Bladder microvascular endothelial cell (primary cell): ENCODE measurements at places on chromosomes 13 and 19. TPM values are rescaled to one million over a fixed set of nuclear protein-coding genes. Genes with fewer than 3 reads are reported as not detected.

ZNF541 gene
- 0.49 and 0.50 TPM in 2 replicates for total RNA-seq

B3GNT3 gene
- 0.16 TPM in 1 of 2 replicates, not detected in the other for total RNA-seq

CTXN1 gene
- 2.3 and 4.4 TPM in 2 replicates for total RNA-seq

ZNF433 gene
- total RNA-seq: 1.6 and 2.0 TPM in 2 replicates

MYO1F gene
- 0.13 and 0.16 TPM in 2 replicates for total RNA-seq

COX7A1 gene
- 27.5 and 56.7 TPM in 2 replicates for total RNA-seq

C13orf42 gene
- not detected in 2 replicates for total RNA-seq

ZNF93 gene
- 3.6 and 7.0 TPM in 2 replicates for total RNA-seq

KCNJ14 gene
- under 0.01 and 0.63 TPM in 2 replicates for total RNA-seq

MAMSTR gene
- 0.16 and 0.25 TPM in 2 replicates for total RNA-seq

IGFL4 gene
- total RNA-seq: not detected in 2 replicates

ZFP36 gene
- 0.49 and 1.9 TPM in 2 replicates for total RNA-seq

ZNF77 gene
- total RNA-seq: 5.7 and 5.9 TPM in 2 replicates

TJP3 gene
- total RNA-seq: 0.06 TPM in 1 of 2 replicates, not detected in the other

KASH5 gene
- not detected in 2 replicates for total RNA-seq

IL12RB1 gene
- total RNA-seq: 0.31 and 0.49 TPM in 2 replicates

ERICH6B gene
- not detected in 2 replicates for total RNA-seq

SIGLEC7 gene
- total RNA-seq: not detected in 2 replicates

FLT1 gene
- 28.1 and 63.8 TPM in 2 replicates for total RNA-seq

PLK5 gene
- total RNA-seq: not detected in 2 replicates

PPP1R13L gene
- total RNA-seq: 7.1 and 32.3 TPM in 2 replicates

SIGLEC8 gene
- not detected in 2 replicates for total RNA-seq

WASF3 gene
- 5.2 and 28.9 TPM in 2 replicates for total RNA-seq

SLC27A5 gene
- 5.9 and 11.2 TPM in 2 replicates for total RNA-seq

EBI3 gene
- 0.16 and 2.6 TPM in 2 replicates for total RNA-seq

EDNRB gene
- 22.8 and 37.7 TPM in 2 replicates for total RNA-seq

ZNF441 gene
- total RNA-seq: 6.5 and 9.0 TPM in 2 replicates

CELF5 gene
- not detected in 2 replicates for total RNA-seq

NDFIP2 gene
- 12.5 and 19.2 TPM in 2 replicates for total RNA-seq

KLK5 gene
- not detected in 2 replicates for total RNA-seq

ZNF726 gene
- 2.9 and 5.7 TPM in 2 replicates for total RNA-seq

KLK14 gene
- total RNA-seq: not detected in 2 replicates

KLK3 gene
- 0.16 TPM in 1 of 2 replicates, not detected in the other for total RNA-seq

CYP4F22 gene
- total RNA-seq: not detected in 2 replicates

MCEMP1 gene
- total RNA-seq: not detected in 2 replicates

SBSN gene
- not detected in 2 replicates for total RNA-seq

SYNE4 gene
- 0.06 TPM in 1 of 2 replicates, not detected in the other for total RNA-seq

FARSA gene
- 44.8 and 67.8 TPM in 2 replicates for total RNA-seq

STAP2 gene
- total RNA-seq: 21.2 and 63.9 TPM in 2 replicates

POMP gene
- total RNA-seq: 55.0 and 70.7 TPM in 2 replicates

PLPPR3 gene
- 0.13 and 0.16 TPM in 2 replicates for total RNA-seq

MBD3L3 gene
- not detected in 2 replicates for total RNA-seq

NLRP7 gene
- not detected in 2 replicates for total RNA-seq

CEACAM7 gene
- total RNA-seq: 0.57 TPM in 1 of 2 replicates, not detected in the other

TUBGCP3 gene
- total RNA-seq: 19.8 and 32.2 TPM in 2 replicates
